ENCODE measurements at places on chromosomes 2 and 18.

- DNase-seq, result no peak
Observed at GRCh38 chr2:33033606-33034081, 86.9 kb downstream of the LTBP1 start.

DNA sequence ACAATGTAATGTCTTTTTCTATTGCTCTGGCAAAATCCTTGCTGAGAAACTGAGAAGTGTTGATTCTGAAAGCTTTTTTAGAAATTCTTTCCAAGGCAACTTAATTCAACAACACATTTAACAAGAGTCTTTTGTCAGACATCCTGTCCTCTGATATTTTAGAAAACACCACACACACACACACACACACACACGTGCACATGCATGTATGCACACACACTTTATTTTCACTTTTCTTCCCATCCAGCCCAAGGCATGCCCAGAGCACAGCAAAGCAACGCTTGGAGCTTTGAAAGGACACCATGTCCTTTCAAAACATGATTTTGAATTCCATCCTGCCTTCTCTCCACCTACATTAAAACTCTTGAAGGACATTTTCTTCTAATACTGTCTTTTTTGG, 116.1 kb downstream of the ATL2 start:
- DNase-seq, result no peak

DNA sequence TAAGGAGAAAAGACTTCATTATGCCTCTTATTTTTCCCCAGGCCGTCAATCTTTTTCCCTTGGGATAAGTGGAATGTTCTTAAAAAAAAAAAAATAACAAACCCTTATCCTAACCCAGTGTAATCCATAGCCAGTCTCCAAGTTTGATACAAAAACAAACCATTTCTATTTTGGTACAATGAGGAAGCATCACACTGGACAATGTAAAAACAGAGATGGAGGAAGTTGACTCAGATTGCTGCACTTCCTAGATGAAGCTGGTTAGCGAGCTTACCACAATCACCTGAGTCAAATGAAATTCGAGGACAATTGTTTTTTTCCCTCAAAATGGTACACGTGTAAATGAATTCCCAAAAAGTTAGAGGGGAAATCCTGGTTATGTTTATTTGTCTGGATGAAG, 259.7 kb downstream of the TCF4 start:
- DNase-seq, result no peak

GRCh38 chr2:203654826-203655225, 51.6 kb upstream of the CD28 start:
- DNase-seq, result no peak

DNA sequence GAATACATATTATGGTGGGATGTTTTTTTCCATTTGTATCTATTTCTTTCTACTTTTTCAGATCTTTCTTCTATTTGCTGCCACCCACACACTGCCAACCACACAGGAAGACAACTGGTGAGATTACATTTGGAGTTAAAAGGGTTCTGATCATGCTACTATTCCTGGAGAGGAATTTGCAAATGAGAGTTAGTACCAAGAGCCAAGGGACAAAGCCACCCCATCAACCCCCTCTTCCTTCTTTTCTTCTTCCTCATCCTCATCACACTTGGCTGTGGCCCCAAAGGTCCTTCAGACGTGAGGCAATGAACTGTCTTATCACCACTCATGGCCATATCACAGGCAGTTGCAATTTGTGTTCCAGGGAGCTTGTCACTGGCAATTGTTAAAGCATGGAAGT, 215.6 kb upstream of the SLC14A2 start:
- no peak for DNase-seq

- no peak for DNase-seq
Observed at GRCh38 chr18:26536032-26536431, 12.3 kb downstream of the KCTD1 start.

GRCh38 chr2:129799036-129799958, 180.2 kb upstream of the RAB6C start:
- no peak for DNase-seq

DNA sequence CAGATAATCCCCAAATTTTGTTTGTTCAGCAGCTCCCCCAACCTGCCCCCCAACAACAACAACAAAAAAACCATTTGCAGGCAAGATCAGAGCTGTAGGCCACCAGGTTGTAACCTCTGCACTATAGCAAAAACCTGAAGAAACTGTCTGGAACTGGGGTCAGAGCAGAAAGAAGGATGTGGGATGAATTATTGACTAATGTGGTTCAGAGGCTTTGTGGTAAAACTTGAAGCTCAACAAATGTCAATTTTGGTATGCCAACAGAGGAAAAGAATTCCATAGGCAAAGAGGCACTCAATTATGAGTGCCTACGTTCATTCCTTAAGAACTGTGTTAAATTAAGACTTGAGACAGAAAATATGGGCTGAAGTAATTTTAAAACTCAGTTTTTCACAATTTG, 255.1 kb downstream of the STK39 start:
- no peak for DNase-seq

GRCh38 chr2:55009277-55010060, 40.8 kb downstream of the RTN4 start:
- no peak for DNase-seq

- no peak for DNase-seq
Observed at GRCh38 chr2:179305125-179305524, 40.5 kb upstream of the SESTD1 start.

GRCh38 chr2:190084704-190085103, 22.2 kb upstream of the MSTN start:
- DNase-seq, result no peak

DNA sequence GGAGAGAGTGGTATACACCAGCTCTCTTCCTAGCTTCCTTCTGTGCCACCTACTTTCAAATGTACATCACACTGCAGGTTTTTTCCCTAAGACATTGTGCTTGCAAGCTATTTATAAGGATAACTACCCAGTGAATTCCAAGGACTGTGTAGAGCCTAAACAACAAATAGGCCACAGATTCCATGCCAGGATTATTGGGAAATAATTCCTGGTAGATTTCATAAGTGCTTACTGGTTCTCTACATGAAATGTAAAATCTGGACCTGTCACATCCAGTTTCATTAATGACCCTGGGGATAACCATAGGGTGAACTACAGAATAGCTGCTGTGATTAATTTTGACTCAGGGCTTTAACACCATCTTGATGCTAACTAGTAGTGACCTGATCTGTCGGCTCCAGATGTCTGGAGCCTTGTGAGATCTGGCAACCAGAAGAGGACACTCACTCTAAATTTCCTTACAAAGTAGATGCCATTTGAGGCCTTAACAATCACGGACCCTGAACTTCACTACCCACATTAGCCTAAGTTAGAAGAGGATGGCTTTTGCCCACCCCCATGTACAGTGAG, 34.3 kb upstream of the LGALSL start:
- no peak for DNase-seq

GRCh38 chr18:25962176-25962575, 128.2 kb downstream of the SS18 start:
- DNase-seq, result no peak

DNA sequence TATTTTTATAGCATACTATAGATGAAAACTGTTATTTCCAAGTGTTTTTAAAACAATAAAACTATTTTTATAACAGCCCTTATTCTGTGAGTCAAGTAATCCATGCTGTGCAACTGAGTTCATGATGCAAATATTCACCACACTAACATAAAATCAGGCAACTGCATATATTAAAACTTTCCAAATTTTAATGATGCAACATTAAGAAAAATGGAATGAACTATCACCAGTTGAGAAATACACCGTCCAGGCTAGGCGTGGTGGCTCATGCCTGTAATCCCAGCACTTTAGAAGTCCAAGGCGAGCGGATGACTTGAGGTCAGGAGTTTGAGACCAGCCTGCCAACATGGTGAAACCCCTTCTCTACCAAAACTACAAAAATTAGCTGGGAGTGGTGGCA, 114.5 kb downstream of the CDH2 start:
- DNase-seq, result no peak

- DNase-seq, result no peak
Observed at GRCh38 chr2:150640039-150640438, 152.6 kb upstream of the RND3 start.

DNA sequence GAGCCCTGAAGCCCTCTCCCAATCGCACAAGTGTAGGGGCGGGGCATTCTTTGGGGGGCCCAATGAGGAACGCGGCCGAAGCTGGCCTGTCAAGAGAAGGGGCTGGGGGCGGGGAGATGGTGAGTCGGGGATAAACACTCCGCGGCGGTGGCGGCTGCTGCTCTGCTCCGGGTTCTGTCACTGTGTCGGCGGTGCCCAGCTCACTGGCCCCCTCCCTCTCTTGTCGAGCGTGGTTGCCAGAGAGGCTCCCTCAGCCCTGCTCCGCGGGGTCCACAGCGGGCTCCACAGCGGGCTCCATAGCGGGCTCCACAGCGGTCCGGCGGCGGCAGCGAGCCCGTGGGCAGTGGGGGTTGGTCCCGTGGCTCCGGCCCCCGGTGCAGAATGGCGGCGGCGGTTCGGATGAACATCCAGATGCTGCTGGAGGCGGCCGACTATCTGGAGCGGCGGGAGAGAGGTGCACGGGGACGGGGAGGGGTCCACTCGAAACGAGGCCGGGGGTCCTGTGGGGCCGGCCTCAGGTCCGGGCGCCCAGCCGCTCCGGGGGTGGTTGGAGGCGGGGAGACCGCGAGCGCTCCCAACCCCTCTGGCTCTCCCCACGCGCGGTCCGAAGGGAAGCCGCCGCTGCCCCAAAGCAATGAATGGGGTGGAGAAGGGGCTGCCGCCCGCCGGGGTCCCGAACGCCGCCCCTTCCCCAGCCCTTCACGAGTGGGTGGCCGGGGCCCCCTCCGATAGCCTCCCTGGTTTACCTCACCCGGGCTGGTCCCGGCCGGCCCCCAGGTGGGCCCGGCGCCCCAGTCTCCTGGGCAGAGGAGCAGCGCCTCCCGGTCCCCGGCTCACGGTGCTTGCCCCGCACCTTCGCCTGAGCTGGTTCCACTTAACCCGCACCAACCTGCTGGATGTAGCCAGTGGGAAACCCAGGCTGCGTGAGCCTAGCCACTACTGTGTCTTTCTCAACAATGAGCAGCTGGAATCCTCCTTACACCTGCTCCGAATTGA, at the start of gene MXD1:
MXD1 (plus strand) TSS at position 160 of the 996 bp plus-strand sequence; CDS start at position 382, 222 bp downstream.
- DNase-seq, result no peak

- DNase-seq, result no peak
Observed at GRCh38 chr2:238187618-238188548, 15.6 kb downstream of the ILKAP start.
